Epithelial cell of proximal tubule (primary cell): ENCODE measurements at places on chromosomes 6 and 20. TPM values are rescaled to one million over a fixed set of nuclear protein-coding genes. Genes with fewer than 3 reads are reported as not detected.

DNA sequence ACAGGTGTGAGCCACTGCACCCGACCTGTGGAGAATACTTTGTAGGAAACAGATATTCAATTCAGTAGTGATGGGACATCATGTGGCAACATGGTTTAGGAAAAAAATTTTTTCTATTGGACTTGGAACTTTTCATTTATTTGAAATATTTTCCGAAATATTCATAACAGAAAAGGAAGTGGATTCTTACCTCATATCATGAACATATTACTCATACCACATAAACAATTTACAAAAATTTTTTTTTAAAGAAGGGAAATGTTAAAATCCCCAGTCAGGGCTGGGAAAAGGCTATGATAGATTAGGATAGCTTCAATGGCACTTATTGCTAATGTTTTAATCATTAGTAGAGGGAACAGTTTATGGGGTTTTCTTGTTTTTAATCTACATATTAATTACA, 6.8 kb upstream of the ALDH8A1 start:
- DNase-seq, result no peak

The LRRC73 gene
- total RNA-seq, result not detected in 2 replicates

DNA sequence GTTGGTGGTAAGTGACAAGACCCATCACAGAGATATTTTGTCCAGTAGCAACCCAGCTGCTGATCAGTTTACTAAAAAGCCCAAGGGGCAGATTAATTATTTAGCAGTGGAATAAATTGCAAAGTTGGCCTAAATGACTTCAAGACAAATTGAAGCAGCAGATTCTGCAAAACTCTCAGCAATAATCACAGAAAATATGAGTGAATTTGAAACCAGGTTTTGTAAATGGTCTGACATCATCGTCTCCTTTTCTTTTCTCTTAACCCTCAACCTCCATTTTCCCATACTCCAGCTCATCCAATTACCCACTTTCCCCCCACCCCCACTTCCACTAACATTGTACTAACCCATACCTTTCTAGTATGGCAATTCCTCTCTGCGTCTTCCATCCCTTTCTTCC, 11.3 kb upstream of the PTPRK start:
- DNase-seq, result no peak

DNA sequence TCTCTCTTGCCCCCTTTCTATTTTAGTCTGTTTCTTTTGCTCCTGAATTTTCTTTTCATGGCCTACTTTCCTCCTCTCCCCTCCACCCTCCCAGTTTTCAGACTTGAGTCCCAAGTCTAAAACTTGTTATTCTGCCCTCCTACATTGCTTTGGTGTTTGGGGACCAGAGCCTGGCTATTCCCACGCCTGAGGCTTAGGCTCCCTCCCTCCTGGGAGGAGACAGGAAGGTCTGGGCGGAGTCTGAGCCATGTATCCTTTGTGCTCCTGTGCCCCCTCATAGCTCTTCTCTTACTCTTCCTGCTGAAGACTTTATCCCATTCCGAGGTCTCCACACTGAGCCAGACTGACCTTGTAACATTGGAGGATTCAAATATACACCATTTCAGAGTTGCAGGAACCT, 69.5 kb downstream of the DAAM2 start:
- no peak for DNase-seq

GRCh38 chr6:137975188-137975940, 108.3 kb downstream of the TNFAIP3 start:
- no peak for DNase-seq

- no peak for DNase-seq
These were observed 117.0 kb downstream of the ME1 start for GRCh38 chr6:83313882-83314281.

The BNIP5 gene
- under 0.01 TPM in 1 of 2 replicates, not detected in the other for total RNA-seq

The BTN1A1 gene
- 0.14 TPM in 1 of 2 replicates, not detected in the other for total RNA-seq

The HLA-DMA gene
- total RNA-seq, result 0.65 and 2.0 TPM in 2 replicates

- DNase-seq, result no peak
These were observed 8.2 kb upstream of the BAG2 start for GRCh38 chr6:57163956-57164355.

The RALY gene
- 111 and 145 TPM in 2 replicates for total RNA-seq
